Osteoblast (primary cell): ENCODE measurements at places on chromosomes 2 and 18. TPM values are rescaled to one million over a fixed set of nuclear protein-coding genes. Genes with fewer than 3 reads are reported as not detected.

- no peaks in the 10 kb centered on the region for H3K36me3 ChIP-seq
- DNase-seq, result no peak
- H3K4me1 ChIP-seq, result no peaks in the 10 kb centered on the region
- H3K27me3 ChIP-seq, result peaks cover 3% of the 10 kb centered on the region
- no peak overlapping the region for H3K4me3 ChIP-seq
Observed at GRCh38 chr18:49931760-49932159, 118.4 kb upstream of the ACAA2 start.

GRCh38 chr2:23631389-23631788, 246.4 kb downstream of the KLHL29 start:
- peaks cover 2% of the 10 kb centered on the region for H3K4me1 ChIP-seq
- no peak overlapping the region for H3K27ac ChIP-seq
- no peaks in the 10 kb centered on the region for H3K36me3 ChIP-seq
- peak; percentile 53 for DNase-seq

DNA sequence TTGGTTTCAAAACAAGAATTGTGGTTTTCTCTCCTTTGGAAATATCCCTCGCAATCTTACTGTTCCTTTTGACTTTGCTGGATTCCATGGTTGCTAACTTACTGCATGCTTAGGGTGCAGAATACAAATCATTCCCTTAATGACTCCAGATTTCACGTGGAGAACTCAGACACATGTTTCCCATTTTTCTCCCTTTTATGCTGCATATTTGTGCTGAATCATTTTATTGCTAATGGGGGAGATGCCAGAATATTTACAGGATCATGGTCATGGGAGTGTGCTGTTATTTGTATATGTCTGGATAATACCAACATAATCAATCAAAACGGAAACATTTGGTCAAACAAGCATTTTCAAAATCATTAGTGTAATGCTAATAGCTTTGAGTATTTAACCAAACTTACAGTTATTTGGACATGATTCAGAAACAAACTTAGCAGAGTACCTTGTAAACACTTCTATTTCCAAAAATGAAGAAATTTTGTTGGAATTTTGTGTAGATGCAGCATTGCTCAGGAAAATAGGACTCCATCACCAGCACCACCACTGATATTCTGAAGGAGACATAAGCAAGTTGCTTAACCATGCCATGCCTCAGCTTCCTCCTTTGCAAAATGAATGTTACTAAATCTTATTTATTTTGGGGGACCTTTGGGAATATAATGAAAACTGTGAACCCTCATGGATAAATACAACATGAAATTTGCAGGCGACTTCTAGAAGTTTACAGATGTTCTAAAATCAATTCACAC, 122.5 kb upstream of the RND3 start:
- peaks cover 26% of the 10 kb centered on the region for H3K4me1 ChIP-seq
- no peaks in the 10 kb centered on the region for H3K27me3 ChIP-seq
- H3K4me3 ChIP-seq, result peak overlapping the region; percentile 32
- H3K36me3 ChIP-seq, result no peaks in the 10 kb centered on the region
- H3K27ac ChIP-seq, result peak overlapping the region; percentile 74

DNA sequence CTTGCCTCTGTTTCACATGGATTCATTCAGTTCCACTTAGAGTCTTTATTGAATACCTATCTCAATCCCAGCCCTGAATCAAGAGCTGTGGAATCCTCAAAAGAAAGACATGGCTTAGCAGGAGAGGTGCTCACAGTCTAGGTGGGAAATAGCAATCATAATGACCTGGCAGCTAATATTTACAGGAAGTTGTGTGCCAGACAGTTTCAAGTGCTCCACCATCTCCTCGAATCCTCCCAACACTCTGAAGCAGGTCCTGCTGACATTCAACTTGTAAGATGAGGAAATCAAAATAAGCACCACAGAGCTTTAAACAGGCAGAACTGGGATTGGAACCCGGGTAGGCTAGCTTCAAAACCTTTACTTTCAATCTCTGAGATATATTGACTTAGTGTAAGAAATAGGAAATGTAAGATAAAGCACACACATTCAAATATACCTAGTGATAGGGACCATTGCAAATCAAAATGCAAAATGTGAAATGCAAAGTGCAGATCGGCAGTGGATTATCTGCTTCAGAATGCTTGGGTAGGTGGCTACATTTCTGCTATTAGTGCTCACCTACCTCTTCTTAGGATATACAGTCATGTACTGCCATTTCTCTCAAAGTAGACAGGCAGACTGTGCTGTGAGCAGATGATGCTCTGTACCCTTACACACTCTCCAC, 182.0 kb downstream of the PRKCE start:
- DNase-seq, result no peak
- H3K4me1 ChIP-seq, result no peaks in the 10 kb centered on the region
- H3K27ac ChIP-seq, result no peak overlapping the region
- H3K4me3 ChIP-seq, result no peak overlapping the region

The BOK gene
- total RNA-seq, result 33.3 and 41.3 TPM in 2 replicates

The C2orf49 gene
- total RNA-seq, result 18.0 and 18.1 TPM in 2 replicates

The CCDC74A gene
- 13.4 and 15.9 TPM in 2 replicates for total RNA-seq

The SLC40A1 gene
- total RNA-seq, result 10.9 and 13.6 TPM in 2 replicates

The NDC80 gene
- 2.2 and 3.5 TPM in 2 replicates for total RNA-seq
